EH (cell line): ENCODE measurements at places on chromosomes 6 and 20.

DNA sequence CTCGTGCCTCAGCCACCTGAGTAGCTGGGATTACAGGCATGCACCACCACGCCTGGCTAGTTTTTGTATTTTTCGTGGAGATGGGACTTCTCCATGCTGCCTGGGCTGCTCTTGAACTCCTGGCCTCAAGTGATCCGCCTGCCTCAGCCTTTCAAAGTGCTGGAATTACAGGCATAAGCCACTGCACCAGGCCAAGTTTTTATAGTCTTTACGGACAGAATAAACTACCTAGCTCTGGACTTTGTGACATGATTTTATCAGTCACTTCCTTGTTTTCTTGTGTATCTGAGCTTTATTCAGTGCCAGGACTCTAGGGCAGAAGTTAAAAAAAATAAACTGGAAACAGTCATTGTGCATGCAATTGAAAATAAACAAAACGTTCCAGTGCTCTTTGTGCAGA, 46.7 kb upstream of the RALGAPA2 start:
- DNase-seq = no peak

DNA sequence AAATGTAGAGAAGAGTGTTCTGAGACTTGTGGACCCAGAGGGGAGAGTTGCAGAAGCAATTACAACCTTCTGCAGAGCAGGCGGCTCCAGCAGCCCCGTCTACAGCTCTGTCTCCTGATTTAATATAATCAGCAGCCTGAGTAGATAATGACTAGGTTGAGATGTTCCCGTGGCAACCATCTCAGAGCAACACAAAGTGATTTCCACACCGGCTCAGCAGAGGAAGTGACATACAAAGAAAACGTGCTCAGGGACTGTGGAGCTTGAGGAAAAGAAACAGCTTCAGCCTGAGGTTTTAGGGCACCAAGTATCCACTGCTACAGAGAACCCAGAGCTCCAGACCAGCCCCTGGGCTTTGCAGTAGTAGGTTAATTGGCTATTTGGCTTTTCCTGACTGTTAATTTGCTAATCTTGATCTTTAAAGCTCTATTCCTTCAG, 136.4 kb downstream of the MTFR2 start:
- peak; percentile 86 for DNase-seq

DNA sequence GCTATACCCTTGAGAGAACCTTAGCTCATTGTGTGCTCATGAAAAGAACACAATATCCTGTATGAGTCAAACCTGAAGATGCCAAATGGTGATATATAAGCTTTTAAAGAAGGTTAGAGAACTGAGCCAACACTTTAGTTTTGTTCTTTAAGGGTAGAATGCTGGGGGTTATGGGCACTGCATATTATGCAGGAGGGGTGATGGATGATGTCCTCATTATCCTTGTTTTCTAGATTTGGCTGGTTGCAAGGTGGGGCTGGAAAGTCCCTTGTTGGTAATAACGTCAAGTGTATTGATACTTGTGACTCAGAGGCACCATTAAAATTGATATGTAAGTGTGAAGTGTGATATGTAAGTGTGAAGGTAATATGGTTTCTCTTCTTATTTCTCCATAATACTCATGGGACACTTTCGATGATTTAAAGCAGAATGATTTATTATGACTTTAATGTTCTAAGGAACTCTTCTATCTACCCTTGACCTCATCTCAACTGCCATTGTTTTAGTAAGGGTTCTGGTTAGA, 113.7 kb upstream of the DTNBP1 start:
- no peak for DNase-seq

GRCh38 chr6:17389274-17389847, 4.0 kb upstream of the CAP2 start:
- DNase-seq = peak; percentile 85

GRCh38 chr6:151044465-151045441, 179.3 kb downstream of the MTHFD1L start:
- DNase-seq = peak; percentile 96

DNA sequence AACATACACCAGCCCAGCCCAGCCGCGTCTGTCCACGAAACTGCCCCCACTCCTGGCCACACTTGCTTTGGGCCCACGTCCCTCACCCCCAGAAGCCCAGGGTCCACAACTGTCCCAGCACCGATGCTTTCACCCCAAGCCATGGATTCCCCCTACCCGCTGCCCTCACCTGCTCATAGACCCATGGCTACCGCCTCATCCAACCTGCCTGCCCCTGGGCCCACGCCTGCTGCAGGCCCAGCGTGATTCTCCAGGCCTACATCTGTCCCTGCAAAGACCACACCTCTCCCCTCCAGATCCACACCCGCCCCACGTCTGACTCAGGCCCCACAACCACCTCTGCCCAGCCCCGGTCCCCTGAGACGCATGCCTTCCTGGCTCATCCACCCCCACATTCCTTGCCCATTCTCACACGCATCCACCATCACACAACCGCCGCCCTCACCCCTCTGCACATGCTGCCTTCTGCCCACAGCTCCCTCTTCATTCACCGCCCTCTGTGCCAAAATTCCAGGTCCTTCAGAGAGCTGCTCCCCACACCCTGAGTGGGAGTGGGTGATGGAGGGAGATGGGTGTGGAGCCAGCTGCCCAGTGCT, 86.7 kb downstream of the GRM4 start:
- peak; percentile 10 for DNase-seq

GRCh38 chr6:170128811-170129681, 161.8 kb downstream of the DLL1 start:
- DNase-seq = no peak

GRCh38 chr20:23128461-23129125, 42.5 kb upstream of the CD93 start:
- DNase-seq = no peak

GRCh38 chr20:24782301-24782700, 166.8 kb upstream of the CST7 start:
- no peak for DNase-seq

DNA sequence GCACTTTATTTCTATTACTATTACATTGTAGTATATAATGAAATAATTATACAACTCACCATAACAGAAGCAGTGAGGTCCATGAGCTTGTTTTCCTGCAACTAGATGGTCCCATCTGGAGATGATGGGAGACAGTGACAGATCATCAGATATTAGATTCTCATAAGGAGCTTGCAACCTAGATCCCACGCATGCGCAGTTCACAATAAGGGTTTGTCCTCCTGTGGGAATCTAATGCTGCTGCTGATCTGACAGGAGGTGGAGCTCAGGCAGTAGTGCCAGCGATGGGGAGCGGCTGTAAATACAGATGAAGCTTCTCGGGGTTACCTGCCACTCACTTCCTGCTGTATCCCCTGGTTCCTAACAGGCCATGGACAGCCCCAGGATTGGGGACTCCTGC, 139.5 kb upstream of the TCF21 start:
- no peak for DNase-seq

- DNase-seq = peak; percentile 20
Observed at GRCh38 chr6:132937466-132937906, 123.1 kb downstream of the RPS12 start.
